Activated naive CD4-positive, alpha-beta T cell treated with anti-CD3 and anti-CD28 coated beads, Interleukin-2, amount 50 U/mL, for 16 hours (primary cell): ENCODE measurements at places on chromosomes 3 and 15.

GRCh38 chr3:128783774-128784173 is 57.8 kb downstream of the RAB7A start:
- DNase-seq, result no peak

GRCh38 chr3:51845129-51845528 is 16.3 kb upstream of the IQCF2 start:
- no peak for DNase-seq

GRCh38 chr3:128278130-128278529 is 124.8 kb downstream of the EEFSEC start:
- DNase-seq, result no peak

GRCh38 chr15:97955035-97955434 is 5.5 kb upstream of the ARRDC4 start:
- DNase-seq, result no peak

GRCh38 chr3:53008932-53009331 is 36.9 kb downstream of the SFMBT1 start:
- no peak for DNase-seq

GRCh38 chr3:13002398-13003124 is 70.7 kb downstream of the IQSEC1 start:
- DNase-seq, result no peak
